Left ventricle myocardium inferior (tissue), 1 donor: ENCODE measurements at places on chromosomes 13 and 19.

GRCh38 chr13:21123956-21124355 is 52.4 kb downstream of the SKA3 start:
- H3K27ac ChIP-seq: no peak overlapping the region
- H3K4me1 ChIP-seq: no peaks in the 10 kb centered on the region
- no peak for DNase-seq
- H3K4me3 ChIP-seq: no peak overlapping the region
- no peaks in the 10 kb centered on the region for H3K27me3 ChIP-seq

DNA sequence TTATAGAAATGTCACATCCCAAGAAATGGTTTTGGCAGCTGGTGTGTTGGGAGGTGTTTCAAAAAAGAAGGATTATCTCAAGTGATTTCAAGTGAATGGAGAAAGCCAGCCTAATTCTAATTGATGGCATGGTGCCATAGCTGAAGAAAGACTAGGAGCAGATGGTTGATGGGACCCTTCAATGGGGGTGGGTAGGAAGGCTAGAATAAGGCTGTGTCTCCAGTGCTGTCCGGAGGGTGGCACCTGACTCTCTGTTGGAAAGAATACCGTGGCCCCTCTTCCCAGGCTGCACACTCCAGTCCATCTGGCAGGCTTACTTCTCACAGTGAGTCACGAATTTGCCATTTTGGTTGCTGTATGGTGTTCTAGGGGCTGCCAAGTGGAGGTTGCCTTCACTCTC is 51.0 kb upstream of the GPR12 start:
- no peak for DNase-seq
- no peak overlapping the region for H3K4me3 ChIP-seq
- no peaks in the 10 kb centered on the region for H3K36me3 ChIP-seq
- H3K27ac ChIP-seq: no peak overlapping the region

DNA sequence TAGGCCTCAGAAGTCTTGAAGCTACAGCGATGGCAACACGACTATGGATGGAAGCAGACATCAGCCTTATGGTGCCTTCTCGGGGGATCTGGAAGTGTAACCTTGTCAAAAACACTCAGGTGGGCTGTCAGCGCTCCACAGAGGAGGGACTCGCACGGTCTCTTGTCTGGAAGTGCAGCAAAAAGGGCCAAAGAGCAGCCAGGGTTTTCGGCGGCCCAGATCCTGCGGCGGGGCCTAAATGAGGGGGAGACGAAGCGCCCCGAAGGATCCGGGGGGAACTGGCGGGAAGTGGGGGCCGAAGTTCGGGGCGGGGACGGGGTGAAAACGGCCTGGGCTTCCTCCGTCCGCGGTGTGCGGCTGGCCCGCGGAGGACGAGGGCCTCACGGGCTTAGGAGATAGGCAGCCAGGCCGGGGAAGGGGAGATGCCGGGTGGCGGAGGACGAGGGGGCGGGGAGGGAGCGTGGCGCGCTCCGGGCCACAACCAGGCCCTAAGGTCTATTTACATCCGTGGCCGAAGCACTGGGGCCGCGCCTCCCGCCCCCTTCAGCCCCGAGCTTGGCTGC is 637 bp downstream of the RANBP3 start:
- peaks cover 9% of the 10 kb centered on the region for H3K36me3 ChIP-seq
- peak overlapping the region; percentile 100 for H3K4me3 ChIP-seq
- no peak for DNase-seq
- peaks cover 67% of the 10 kb centered on the region for H3K4me1 ChIP-seq

DNA sequence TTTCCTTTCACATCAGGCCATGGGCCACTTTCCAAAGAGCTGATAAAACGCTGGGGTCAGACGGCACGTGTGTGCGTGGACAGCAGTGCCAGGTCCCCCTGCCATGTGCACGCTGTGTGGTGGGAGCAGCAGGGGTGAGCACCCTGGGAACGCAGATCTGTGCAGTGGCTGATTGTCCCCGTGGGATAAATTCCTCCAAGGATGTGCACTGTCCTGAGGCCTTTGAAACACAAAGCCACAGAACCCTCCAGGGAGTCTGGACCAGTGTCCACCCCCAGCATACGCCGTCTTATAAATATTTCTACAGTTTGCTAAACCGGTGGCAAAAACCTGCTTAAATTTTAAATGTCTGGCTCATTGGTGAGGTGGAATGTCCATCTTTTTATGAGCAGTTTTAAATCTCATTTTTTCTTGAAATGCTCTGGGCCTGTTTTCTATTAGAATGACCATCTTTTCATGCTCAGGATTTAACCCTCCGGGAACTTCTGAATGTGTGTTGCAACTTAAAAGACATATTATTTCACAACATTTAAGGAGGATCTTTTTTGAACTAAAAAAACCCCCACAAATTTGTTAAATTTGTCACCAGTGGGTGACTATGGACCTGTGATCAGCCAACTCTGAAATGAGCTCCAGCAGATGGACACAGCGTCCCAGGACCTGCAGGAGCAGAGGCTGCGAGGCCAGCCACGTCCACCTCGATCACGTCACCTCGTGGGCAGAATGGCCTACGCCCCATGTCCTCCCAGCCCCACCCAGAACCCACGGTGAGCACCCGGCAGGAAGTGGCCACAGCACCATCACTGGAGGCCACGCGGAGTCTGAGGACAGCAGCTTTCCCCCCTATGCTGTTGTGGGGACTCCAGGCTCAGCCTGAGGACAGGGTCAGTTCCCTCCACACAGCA is 68.6 kb downstream of the RASA3 start:
- peak overlapping the region; percentile 93 for H3K27ac ChIP-seq
- H3K4me1 ChIP-seq: peaks cover 78% of the 10 kb centered on the region
- no peaks in the 10 kb centered on the region for H3K27me3 ChIP-seq
- peak; percentile 63 for DNase-seq
- H3K4me3 ChIP-seq: peak overlapping the region; percentile 59

DNA sequence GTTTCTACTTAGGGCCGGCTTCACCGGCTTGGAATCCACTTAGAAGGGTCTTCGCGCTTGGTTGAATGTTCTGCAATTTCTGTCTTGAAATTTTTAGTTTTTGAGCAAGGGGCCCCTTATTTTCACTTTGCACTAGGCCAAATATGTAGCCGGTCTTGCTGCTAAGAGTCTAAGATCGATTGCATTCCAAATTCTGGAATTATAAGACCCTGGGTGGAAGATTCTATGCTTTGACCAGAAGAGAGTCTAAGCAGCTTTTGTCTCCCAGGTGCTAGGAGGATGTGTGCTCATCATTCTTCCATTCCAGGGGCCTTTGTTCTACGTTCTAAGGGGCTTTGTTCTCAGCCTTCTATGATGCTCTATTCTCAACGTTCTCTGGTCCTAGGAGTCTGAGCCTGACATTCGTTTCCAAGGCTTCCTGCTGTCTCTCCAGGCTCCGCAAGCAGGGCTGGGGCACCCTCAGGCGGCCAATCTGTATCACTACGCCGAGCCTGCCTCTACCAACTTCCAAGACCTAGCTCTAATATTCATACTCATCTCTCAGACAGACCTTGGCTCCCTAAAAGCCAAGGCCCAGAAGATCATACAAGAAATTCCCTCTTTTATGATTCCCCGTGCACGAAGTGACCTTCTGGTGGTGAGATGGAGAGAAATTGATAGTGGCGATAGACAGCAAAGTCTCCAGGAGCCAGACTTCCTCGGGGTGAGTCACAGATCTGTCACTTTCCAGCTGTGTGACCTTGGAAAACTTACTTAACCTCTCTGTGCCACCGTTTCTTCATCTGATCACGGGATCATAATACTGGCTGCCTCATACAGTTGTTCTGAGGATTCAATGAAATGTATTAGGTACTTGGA is 982 bp upstream of the DACT3 start:
- peaks cover 34% of the 10 kb centered on the region for H3K4me1 ChIP-seq
- H3K4me3 ChIP-seq: peak overlapping the region; percentile 81
- H3K27ac ChIP-seq: peak overlapping the region; percentile 77
- no peaks in the 10 kb centered on the region for H3K36me3 ChIP-seq
- peaks cover 22% of the 10 kb centered on the region for H3K27me3 ChIP-seq
